Stimulated activated CD4-positive, alpha-beta T cell treated with anti-CD3 and anti-CD28 coated beads, Interleukin-4, amount 100 ng/mL, for 48 hours (primary cell): ENCODE measurements at places on chromosomes 13 and 19.

DNA sequence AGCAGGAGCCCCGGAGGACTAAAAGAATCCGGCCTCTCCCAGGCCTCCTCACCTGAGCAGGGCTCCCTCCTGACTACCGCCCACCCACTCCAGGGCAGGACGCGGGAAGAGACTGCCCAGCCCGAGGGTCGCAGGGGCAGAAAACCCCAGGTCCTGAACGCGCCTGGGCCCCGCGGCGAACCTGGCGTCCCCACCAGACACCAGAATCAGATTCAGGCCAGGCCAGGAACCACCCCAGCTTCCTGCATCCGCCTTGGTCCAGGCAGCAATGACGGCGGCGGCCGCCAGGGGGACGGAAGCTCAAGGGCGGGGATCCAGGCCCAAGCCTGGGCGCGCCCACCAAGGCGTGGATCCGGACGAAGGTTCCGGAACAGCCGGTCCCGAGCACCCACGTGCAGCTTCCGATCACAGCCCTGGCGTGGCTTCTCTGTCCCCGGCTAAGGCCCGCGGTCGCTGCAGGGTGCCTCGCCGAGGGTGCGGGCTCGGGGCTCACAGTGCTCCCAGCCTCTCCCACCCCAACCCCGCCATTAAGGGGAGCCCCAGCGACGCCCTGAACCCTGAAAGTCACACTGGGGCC lies 3.6 kb downstream of the LGALS7 start:
- DNase-seq, result peak; percentile 91

DNA sequence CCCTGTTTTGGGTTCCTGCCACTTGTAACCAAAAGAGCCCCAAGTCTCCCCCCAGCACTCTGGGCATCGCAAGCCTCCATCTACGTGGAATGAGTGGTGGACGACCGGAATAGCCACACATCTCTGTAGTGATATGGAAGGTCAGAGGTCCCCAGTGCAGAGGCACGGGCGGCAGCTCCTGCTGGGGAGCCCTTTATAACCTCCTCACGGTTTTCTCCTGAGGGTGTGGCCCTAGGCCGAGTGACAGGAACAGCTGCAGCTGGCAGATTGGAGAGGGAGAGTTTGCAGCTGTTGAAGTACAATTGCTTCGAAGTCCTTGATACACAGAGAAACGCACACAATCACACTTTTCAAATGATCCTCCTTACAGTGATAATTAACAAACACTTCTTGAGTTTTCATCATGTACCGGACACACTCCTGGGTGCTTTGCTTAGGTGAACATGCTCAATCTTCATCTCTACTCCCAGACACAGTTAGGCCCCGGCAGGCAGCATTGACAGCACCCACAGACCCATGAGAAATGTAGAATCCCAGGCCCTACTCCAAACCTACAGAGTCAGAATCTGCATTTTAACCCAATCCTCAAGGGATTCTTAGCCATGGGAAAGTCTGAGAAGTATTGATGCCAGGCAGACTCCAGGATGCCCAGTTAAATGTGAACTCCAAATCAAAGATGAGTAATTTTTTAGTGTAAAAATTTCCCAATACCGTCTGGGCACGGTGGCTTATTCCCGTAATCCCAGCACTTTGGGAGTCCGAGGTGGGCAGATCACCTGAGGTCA lies 4.9 kb upstream of the ZNF787 start:
- no peak for DNase-seq

- peak; percentile 52 for DNase-seq
These were observed 1.3 kb downstream of the ICAM5 start for GRCh38 chr19:10290876-10291553.

- no peak for DNase-seq
These were observed 10.6 kb downstream of the GPI start for GRCh38 chr19:34375598-34375997.

GRCh38 chr19:48501494-48502349 lies 9.9 kb downstream of the LMTK3 start:
- peak; percentile 66 for DNase-seq

DNA sequence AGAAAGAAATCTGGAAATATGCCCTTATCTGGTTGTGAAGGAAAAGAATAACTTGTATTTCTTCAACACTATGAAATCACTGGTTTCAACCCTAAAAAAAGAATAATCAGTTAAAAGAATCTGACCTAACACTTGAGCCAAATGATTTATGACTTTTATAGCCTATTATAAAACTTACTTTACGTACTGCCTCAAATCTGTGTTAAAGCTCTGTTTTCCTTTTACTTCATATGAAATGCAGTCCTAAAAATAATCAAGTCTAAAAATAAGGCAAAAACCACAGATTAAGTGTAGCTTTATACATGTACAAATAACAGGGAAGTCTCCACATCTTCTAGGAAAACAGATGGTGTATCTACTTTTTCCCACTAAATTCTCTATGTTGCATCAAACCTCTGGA lies 101.3 kb downstream of the VWA8 start:
- no peak for DNase-seq

- no peak for DNase-seq
These were observed 30.8 kb upstream of the NDFIP2 start for GRCh38 chr13:79450110-79450509.

DNA sequence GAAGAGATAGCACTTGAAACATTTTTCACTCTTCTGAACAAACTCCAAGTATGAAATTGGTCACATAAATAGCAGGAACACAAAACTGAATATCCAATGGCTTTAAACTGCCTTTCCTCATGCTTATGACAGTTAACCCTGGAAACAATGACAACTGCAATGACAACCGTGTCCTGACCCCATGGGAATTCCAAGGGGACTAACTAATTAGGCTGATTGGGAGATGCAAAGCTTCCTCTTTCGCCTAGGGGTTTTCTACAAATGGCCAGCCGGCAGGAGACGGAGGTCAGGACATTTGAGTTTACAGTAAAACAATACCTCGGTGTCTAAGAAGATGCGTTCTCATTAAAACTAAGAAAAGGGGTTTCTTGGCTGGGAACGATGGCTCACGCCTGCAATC lies 53.0 kb upstream of the URAD start:
- DNase-seq, result no peak

DNA sequence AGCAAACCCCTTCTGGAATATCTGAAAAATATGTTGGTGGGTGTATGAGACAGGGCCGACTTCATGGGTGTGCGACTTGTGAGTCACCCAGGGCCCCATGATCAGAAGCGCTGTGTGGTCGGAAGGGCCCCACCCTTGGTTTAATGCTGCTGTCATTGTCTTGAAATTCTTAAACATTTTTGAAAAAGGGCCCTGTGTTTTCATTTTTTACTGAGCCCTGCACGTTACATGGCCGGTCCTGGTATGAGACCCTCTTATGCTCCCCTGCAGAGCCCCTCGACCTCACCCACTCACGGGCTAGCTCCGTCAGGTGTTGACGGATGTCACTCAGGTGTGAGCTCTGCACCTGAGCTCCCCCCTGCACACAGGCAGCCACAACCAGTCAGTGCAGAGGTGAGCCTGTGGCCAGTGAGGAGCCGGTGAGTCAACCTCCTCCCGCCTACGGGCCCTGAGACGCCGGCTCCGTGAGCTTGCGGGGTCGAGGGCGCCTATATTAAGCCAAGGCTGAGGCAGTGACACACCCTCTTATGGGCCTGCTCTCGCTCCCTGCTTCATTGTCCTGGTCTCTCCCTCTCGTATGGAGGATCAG lies 27.7 kb downstream of the GADD45B start:
- peak; percentile 49 for DNase-seq

DNA sequence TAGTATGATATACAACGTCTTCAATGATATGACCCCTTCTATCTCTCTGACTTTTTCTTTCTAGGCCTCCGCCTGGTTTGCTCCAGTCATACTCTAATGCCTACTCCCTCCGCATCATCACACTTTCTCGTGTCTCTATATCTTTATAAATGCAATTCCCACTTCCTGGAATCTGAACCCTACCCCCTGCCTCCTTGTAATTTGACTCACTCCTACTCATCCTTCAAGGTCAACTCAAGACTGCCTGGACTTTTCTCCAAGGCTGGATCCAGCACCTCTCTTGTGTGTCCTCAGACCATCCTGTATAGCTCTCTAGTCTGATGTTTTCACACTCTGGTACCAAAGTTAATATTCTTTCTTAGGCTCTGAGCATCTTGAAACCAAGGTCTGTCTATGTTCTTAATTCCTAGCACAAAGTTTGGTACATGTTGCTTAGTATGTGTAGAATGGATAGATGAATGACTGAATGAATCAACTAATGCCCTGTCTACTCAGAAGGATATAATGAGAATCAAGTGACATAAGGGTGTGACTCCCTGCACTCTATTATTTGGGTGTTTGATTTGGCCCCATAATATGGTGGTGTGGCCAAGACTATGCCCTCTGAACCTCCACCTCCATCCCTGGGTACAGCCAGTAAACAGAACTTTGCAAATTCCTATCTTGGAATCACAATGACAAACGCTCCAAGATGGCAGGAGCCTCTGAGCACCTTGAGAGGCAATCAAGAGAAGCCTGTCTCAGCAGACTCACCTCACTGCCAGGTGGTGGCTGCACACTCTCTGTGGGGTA lies 74.3 kb upstream of the SERP2 start:
- DNase-seq, result no peak

- DNase-seq, result no peak
These were observed 96.2 kb upstream of the RFC3 start for GRCh38 chr13:33721724-33722123.

- DNase-seq, result no peak
These were observed 60.6 kb upstream of the NBEA start for GRCh38 chr13:34881494-34881893.

- DNase-seq, result no peak
These were observed 1004.2 kb downstream of the UQCRFS1 start for GRCh38 chr19:28208745-28209144.

- DNase-seq, result no peak
These were observed 9.9 kb downstream of the KANK3 start for GRCh38 chr19:8332976-8333766.

DNA sequence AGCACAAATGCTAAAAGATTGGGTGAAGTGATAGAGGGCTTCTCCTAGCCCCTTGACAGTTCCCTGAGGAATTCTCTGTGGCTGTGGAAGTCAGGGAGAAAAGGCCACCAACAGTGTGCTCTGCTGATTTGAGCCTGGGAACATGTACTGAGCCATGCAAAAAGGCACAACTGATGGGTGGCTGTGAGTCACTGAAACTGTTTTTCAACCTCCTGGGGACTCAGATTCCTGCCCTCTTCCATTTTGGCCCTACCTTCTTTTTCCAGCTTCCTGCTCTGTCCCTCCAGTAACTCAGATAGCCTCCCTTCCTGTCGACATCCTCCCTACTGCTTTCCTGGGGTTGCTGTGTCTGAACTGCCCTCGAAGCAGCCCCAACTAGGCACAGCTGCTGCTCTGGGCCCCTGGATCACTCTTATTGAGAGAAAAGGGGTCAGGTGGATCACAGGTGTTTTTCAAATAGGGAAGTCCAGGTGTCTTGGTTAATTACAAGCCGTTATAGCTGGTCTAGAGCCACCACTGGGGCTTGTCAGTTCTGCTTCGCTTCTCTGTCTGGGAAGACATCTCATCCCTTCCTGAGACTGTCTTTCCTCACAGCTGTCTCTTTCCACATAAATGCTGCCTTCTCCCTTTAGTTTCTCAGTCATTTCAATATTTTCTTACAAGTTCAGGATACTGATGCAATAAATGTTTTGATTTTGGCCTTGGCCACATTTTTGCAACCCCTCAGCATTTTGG lies 13.7 kb downstream of the FAM124A start:
- no peak for DNase-seq

GRCh38 chr19:53037101-53038097 lies 7.1 kb upstream of the ERVV-2 start:
- no peak for DNase-seq

- DNase-seq, result no peak
These were observed 16.1 kb downstream of the ZFR2 start for GRCh38 chr19:3852614-3853254.

- DNase-seq, result no peak
These were observed at the start of gene MYO1F for GRCh38 chr19:8577247-8577646. Gene MYO1F (minus strand): TSS chr19:8577442. CDS start chr19:8577309, 133 bp downstream.

DNA sequence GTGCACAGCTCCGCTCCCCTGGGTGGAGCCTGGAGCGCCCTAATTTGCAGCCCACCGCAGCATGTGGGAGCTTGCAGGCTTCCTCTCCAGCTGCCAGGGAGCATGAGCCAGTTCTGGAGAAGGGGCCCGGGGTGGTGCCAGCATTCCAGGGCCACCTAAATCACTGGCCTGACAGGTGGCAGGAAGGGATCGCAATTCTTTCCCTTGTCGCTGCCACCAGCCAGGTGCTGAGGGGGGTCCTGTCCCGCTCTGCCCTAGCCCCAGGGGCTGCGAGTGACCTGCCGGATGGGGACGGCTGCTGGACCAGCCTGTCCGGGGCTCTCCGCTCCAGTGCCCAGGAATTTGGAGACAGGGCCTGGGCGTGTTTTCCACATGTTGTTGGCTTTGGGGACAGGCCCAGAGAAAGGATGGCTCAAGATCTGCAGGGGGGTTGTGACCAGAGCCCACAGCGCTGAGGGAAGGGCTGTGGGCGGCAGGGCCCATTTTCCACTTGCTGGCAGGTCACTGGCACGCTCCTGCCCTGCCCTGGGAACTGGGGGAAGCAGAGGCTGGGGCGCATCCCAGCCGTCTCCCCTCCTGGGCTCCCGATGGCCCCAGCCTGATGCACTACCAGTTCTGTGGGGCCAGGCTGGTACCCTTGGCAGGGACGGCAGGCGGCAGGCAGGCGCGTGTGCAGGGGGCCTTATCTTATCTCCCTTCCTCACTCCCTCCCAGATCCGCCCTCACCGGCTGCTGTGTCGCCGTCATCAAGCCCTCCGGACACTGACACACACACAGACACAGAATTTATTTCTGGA lies 9.5 kb downstream of the NDUFA11 start:
- no peak for DNase-seq

GRCh38 chr19:3175781-3176714 lies 2.5 kb upstream of the S1PR4 start:
- DNase-seq, result no peak

- no peak for DNase-seq
These were observed 8.8 kb downstream of the PRR36 start for GRCh38 chr19:7865262-7865911.

- DNase-seq, result no peak
These were observed 34.4 kb downstream of the ATP7B start for GRCh38 chr13:51976890-51977289.

DNA sequence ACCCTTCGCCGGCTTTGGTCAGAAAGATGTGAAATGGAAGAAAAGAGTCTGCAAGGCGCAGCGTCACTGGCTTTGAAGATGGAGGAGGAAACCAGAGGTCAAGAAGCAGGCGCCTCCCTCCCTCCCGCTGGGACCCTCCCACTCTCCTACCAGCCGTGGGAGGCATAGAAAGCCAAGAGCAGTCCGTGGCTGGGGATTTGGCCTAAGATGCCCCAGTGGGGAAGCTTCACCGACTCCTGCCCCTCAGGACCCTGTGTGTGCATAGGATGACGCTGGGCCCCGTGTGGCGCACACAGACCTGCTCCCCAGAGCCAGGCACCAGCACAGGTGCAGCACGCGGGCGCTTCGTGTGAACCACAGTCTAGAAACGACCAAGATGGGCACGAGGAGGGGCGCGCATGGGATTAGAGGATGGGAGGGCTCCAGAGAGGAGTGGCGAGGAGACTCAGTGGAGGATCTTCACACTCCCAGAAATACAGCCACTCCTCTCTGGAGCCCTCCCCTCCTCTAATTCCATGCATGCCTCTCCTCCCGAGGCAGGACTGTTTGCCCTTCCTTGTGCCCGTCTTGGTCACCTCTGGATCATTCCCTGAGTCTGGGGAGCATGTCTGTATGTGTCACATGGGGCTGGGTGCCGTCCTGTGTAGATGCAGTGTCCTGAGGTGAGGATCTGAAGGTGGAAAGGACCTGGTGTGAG lies 194.3 kb downstream of the TEX29 start:
- no peak for DNase-seq

GRCh38 chr13:43057653-43058317 lies 34.4 kb downstream of the DNAJC15 start:
- DNase-seq, result no peak

- no peak for DNase-seq
These were observed 6.3 kb downstream of the TBCB start for GRCh38 chr19:36121486-36122124.
